ENCODE measurements at places on chromosomes 4 and X. TPM values are rescaled to one million over a fixed set of nuclear protein-coding genes. Genes with fewer than 3 reads are reported as not detected.

DNA sequence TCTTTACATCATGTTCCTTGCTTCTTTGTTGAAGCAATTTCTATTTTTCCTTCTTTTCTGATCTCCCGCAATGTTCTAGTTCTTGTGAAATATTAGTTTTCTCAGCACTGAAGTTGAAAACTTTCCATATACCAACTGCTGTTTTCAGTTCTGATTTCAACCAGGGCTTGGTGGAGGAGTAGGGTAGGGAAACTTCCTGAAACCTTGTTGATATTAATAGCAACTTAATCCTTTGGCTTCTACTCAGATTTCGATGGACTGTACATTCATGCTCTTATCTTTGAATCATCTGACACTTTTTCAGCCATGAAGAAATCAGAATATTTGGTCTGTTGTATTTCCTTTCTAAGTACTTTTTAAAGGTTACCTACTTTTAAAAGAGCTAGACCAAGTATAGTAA, 315.8 kb downstream of the RPA4 start:
- no peak for DNase-seq

Gene GYPB
- total RNA-seq, result not detected

Gene N4BP2
- 4.3 TPM for total RNA-seq

Gene PAGE1
- total RNA-seq, result not detected

GRCh38 chrX:103503163-103503852, 16.0 kb downstream of the RAB40A start:
- no peak for DNase-seq

DNA sequence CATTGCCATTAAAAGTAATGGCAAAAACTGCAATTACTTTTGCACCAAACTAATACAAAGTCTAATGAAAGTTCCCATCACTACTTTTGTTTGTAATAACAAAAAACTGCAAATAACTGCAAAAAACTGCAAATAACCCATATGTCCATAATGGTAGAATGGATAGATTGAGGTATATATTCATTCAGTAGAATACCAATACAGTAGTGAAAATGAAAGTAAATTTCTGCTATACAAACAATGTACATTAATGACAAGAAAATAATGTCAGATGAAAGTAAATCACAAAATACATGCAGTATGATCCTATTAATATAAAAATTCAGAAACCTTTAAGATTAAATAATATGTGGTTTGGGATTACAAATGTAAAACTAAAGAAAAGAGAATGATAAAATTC, 41.3 kb upstream of the CEP135 start:
- no peak for DNase-seq

GRCh38 chr4:138097912-138098600, 144.1 kb downstream of the SLC7A11 start:
- DNase-seq, result no peak

GRCh38 chrX:108049649-108050048, 4.8 kb downstream of the VSIG1 start:
- no peak for DNase-seq

Gene CSN1S1
- total RNA-seq, result not detected

DNA sequence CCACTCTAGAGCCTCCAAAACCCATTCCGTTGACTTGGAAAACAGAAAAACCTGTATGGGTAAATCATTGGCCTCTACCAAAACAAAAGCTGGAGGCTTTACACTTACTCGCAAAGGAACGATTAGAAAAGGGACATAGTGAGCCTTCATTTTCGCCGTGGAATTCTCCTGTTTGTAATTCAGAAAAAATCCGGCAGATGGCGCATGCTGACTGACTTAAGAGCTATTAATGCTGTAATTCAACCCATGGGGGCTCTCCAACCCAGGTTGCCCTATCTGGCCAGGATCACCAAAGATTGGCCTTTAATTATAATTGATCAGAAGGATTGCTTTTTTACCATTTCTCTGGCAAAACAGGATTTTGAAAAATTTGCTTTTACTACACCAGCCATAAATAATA, 60.8 kb downstream of the ZNF732 start:
- DNase-seq, result peak; percentile 44

Gene HSFX3
- total RNA-seq, result not detected

GRCh38 chr4:6916587-6917460, 7.2 kb downstream of the TBC1D14 start:
- DNase-seq, result peak; percentile 66

DNA sequence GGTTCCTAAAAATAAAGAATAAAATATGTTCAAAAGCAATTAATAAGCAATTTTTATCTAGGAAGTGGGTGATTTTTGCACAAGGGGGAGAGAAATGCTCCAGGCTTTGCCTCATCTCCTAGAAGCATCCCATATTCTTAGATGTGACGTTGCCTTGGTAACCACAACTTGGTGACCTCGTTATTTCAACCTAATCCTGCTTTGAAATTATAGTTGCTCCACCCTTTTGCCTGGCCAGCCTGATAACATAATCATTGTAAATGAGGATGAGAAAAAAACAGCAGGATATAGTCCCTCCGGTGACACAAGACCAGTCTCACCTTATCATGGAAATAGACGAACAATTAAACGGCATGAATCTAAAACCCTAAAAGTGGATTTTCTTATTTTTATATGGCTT, 194.4 kb downstream of the QDPR start:
- no peak for DNase-seq

- DNase-seq, result no peak
Measured at GRCh38 chrX:107691024-107691448, 62.7 kb downstream of the PRPS1 start.

Gene AADAT
- total RNA-seq, result 2.4 TPM

DNA sequence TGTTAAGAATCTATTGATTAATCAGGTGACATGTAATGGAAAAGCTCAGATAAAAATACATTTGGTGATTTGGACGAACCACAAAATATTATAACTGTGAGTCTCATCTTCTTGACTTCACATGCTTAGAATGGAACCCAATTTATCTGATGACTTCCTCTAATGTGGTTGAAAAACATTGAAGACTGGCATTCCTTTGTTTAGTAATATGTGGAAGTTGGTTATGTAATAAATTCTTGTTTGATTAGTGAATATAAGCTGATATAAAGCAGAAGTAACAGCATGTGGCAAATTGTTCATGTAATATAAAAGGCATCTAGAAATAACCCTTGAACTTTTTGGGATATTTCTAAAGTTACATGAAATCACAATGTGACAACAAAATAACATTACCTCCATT, 9.7 kb downstream of the GIMD1 start:
- DNase-seq, result no peak

Gene RAI2
- 45.7 TPM for total RNA-seq

Gene HTN1
- total RNA-seq, result not detected

Gene SEPSECS
- total RNA-seq, result 17.2 TPM

GRCh38 chrX:153519569-153520286, 2.3 kb downstream of the ATP2B3 start:
- no peak for DNase-seq

- DNase-seq, result no peak
Measured at GRCh38 chr4:45147866-45148265, 421.5 kb upstream of the GNPDA2 start.

Gene TTC29
- total RNA-seq, result not detected

GRCh38 chr4:182931691-182932345, 14.6 kb upstream of the DCTD start:
- DNase-seq, result no peak

DNA sequence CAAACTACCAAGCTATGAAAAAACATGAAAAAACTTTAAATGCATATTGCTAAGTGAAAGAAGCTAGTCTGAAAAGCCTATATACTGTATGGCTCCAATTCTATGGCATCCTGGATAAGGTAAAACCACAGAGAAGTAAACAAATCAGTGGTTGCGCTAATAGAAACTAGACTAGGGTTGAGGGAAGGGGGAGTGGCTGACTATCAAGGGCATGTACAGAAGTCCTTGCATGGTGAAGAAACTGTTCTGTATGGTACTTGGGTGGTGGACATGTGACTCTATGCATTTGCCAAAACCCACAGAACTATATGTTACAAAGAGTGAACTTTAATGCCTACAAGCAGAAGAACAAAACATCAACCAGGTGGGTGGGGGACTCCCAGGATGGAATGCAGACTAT, 96.8 kb downstream of the MTMR1 start:
- no peak for DNase-seq

Gene RASSF6
- total RNA-seq, result 20.1 TPM

- no peak for DNase-seq
Measured at GRCh38 chrX:109535578-109535977, 1.1 kb upstream of the NXT2 start.

Gene TBX22
- not detected for total RNA-seq

Gene IL15
- total RNA-seq, result 6.6 TPM

Gene FGF2
- total RNA-seq, result 11.9 TPM

- no peak for DNase-seq
Measured at GRCh38 chr4:105686571-105686970, 21.9 kb downstream of the INTS12 start.

Gene FAM9B
- not detected for total RNA-seq

GRCh38 chrX:6505960-6506359, 29.0 kb downstream of the VCX3A start:
- no peak for DNase-seq
